Pulmonary artery endothelial cell (primary cell): ENCODE measurements at places on chromosomes 2 and 18. TPM values are rescaled to one million over a fixed set of nuclear protein-coding genes. Genes with fewer than 3 reads are reported as not detected.

GRCh38 chr2:45840481-45840880, 189.0 kb downstream of the PRKCE start:
- no peak for DNase-seq

- DNase-seq, result no peak
Observed at GRCh38 chr2:30439296-30439695, 7.8 kb upstream of the LCLAT1 start.

DNA sequence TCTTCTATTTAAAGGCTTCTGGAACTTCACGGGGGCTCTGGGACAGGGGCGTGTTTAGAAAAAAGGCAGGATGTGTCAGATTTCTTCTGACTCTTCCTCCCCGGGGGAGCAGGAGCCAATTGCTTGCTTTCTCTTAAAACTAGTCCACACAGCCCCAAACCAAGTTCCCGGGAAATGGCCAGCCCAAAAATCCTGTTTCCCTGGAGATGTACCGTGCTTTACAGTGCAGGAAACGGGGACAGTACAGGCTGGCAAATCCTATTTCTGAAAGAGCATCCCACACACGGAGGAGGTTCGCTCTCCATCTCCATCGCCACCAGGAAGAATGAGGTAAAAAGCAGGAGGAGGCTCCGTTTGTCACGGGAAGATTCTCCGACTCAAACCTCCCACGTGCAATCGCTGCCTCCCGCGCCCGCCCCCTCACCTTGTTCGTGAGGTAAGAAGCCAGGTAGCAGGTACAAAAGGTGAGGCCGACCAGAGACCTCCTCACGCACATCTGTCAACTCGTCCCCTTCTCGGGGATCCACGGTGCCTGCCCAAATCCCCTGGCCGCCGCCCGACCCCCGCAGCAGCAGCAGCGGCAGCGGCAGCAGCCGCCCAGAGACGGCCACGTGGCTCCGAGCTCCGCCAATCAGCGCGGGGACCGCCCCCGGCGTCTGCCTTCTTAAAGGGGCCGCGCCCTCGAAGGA, 15.6 kb upstream of the RIOK3 start:
- no peak for DNase-seq

GRCh38 chr18:49707599-49707998, 105.7 kb downstream of the ACAA2 start:
- no peak for DNase-seq

DNA sequence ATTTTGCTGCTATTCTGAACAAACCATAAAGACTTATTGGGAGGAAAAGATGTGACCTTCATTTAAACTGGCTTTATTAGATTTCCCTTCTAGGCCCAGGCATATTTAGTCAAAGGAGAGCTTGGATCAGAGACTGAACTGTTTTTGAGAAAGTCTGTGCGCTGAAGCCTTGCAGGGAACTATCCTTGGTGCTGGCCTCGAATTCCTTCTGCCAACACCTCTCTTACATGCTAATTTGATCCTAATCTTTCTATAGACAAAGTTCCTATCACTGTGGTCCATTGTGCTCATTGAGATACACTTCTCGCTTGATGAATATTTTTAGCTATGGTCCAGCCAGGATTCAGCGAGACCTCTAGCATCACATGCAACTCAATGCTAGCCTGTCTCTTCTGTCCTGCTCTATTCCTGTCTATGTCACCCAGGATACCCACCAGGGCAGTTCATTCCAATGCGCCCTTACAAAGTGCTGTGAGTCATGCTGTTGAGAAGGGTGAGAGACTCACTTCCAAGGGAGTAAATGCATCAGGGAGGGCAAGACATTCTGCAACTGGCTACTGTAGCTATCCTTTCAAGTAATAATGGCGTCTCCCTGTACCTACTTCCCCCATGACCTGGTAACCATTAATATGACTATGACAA, 356.7 kb upstream of the LYPD1 start:
- no peak for DNase-seq

GRCh38 chr2:86012007-86012712, 93.5 kb downstream of the POLR1A start:
- DNase-seq, result no peak

- DNase-seq, result no peak
Observed at GRCh38 chr2:199984159-199984558, 28.8 kb downstream of the MAIP1 start.

DNA sequence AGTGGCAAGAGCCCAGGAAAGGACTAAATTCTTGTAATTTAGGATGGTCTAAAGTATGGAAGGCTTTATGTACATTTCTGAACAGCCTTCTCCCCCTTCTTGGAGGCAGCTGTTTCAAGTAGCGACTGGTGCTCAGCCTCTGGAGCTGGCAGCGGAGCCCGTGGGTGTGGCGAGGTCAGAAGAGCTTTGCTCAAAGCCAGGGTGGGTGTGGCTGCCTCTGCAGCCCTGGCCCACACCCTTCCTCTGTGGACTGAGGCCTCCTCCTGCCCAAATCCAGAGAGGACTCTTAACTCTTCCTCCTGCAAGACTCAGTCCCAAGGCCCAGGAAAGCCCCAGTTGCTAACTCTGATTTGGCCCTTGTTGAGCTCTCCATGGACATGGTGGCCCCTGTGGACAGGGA, 202.1 kb upstream of the REV1 start:
- DNase-seq, result no peak

GRCh38 chr2:1265454-1265853, 147.8 kb upstream of the TPO start:
- no peak for DNase-seq

DNA sequence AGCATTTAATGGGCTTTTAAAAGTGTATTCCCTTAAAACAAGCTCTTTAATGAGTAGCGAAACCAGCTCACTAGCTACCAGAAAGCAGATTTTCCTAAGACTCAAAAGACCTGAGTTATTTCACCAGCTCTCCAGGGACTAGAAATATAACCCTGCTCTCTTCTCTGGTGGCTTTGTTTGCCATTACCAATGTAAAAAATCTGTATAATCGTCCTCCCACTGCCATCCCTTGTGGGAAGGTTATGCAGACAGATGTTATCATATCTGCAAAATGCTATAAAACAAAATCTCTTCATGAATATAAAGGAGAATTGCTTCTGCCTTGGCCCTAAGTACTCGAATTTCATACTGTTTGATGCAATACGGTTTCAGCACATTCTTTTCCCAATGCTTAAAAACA, 335.2 kb downstream of the NUP35 start:
- DNase-seq, result no peak

DNA sequence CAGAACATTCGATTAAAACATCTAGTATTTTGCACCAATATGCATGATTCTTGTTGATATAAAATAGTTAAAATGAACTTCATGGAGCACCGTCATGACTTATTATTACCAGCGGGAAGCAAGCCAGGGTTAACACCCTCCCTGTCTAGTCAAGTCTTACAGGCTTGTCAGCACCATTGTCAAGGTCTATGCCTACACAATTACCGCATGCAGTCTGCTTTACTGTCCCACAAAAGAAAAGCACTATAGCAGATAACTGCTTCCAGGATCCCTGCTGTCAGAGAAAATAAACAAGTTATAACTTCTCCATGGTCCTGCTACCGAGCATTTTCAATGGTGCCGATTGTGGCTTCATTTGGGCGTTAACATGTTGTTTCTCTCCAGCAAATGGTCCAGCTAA, 968.0 kb upstream of the FAM98A start:
- no peak for DNase-seq

DNA sequence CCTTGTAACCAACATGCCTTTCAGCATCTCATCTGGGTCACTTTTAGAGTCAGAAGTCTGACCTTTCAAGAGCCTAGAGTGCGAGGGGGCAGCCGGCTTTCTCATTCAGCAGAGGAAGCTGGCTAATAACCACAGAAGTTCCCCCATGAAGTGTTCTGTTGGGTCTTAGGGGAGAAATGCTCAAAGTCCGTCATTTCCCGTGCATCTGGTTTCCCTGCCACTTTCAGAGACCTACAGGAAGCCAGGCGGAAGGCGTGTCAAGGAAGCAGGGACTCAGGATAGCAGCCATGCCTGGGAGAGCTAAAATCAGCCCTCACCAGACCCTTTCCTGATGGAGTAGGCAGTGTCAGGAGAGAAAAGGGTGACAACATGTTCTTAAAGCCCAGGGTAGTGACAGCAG, 301.8 kb upstream of the ID2 start:
- DNase-seq, result no peak

DNA sequence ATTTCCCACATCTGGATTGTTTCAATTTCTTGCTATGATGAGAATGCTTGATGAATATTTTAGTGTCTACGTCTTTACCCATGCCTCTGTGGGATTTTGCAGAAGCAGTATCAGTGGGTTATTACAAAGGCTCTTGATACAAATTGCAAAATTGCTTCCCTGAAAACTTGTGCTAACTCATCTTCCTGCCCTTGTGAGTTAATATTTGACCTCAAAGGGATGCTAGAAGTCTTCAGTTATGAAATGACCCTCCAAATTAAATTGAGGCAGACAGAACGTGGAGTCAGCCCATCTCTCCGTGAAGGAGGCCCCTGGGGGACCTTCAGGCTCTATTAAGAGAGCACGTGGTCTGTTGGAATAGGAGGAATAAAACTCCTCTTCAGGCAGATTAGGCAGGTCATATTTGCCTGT, 239.2 kb upstream of the HS6ST1 start:
- DNase-seq, result no peak

- no peak for DNase-seq
Observed at GRCh38 chr18:74399091-74399887, 57.8 kb downstream of the DIPK1C start.

GRCh38 chr2:28296904-28297303, 95.8 kb upstream of the FOSL2 start:
- DNase-seq, result no peak

DNA sequence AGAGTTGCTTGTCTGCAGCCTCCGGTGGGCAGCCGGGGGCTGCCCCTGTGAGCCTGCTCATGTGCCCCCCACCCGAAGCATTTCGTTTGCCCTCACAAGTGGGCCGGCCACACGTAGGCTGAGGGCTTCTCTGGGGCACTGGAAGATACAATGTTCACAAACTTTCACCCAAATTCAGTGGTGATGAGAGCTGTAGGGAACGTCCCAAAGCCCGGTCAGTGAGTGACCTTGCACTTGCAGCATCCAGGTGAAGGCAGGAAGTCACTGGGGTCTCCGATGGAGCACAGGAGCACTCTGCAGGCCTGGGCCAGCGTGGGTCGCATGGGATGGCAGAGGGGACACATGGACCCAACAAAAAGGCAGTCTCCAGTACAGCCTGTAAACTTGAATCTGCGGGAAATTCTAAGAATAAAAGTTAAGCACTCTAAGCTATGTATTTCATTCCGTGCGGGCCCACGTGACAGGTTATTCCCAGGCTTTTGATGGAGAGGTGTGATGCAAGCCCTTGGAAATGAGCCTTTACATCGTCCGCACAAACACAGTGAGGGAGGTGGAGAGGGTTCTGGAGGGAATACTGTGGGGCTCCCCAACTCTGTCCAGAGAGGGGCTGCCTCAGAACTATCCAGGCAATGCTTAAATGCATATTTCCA, 42.5 kb downstream of the CNGA3 start:
- DNase-seq, result no peak

DNA sequence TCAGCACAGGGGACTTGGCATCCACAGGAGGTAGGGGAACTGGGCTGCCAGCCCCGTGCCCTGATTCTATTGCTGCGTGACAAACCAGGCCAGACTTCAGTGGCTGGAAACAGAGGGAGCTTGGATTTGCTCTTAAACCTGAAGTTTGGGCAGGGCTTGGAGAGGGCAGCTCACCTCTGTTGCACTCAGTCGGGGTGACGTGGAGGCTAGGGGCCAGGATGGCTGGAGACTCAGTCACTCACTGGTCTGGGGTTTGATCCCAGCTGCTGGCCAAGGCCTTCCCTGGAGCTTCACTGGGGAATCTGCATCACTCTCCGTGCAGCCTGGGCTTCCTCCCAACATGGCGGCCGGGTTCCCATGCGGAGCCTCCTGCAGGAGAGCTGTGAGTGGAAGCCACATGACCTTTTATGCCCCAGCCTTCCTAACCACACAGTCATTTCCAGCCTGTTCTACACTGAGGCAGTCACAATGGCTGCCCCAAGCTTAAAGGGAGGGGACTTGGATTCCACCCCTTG, 175.2 kb upstream of the HDAC4 start:
- DNase-seq, result no peak

DNA sequence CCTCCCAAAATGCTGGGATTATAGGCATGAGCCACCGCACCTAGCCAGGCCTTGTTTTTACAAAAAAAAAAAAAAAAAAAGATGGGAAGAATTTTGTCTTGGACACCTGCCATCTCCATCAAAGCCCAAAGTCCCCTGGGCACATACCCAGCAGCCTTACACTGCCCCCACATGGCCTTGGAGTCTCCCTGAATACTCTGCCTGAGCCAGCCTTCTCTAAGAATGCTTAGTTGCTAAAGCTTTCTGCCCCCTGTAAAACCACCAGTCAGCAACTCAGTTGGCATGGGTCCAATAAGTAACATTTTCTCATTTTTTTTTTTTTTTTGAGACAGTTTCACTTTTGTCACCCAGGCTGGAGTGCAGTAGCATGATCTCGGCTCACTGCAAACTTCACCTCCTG, 40.6 kb downstream of the SPC25 start:
- DNase-seq, result peak; percentile 2

DNA sequence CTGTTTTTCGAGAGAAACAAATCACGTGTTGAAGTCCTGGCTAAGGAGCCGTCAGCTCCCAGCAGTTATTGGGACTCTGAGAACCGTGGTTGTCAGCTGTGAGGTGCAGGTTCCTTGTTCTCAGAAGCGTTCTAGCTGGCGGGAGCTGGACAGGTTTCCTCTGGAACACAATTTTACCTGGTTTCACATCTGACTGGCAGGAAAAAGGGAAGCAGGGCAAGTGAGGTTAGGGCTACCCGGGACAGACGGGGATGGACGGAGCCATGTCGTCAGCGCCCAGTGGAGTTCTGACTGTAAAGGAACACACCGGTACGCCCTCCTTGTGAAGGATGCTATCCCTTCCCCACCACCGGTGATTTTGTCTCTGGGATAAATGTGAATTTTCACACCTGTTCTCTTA, 26.1 kb downstream of the ITGB1BP1 start:
- no peak for DNase-seq

The TTC21B gene
- 18.2 and 24.2 TPM in 2 replicates for total RNA-seq

The PLEK gene
- total RNA-seq, result 0.07 and 0.11 TPM in 2 replicates

The OSBPL6 gene
- 5.4 and 6.9 TPM in 2 replicates for total RNA-seq

The RAX gene
- total RNA-seq, result not detected in 2 replicates

The TSHZ1 gene
- total RNA-seq, result 3.7 and 4.3 TPM in 2 replicates

The IL36B gene
- total RNA-seq, result not detected in 2 replicates

The OTX1 gene
- 0.11 and 0.33 TPM in 2 replicates for total RNA-seq

The MC4R gene
- total RNA-seq, result not detected in 2 replicates

The CHRNG gene
- not detected in 2 replicates for total RNA-seq

The DES gene
- not detected in 2 replicates for total RNA-seq

The KLHL14 gene
- total RNA-seq, result not detected in 2 replicates

The TMEM237 gene
- 31.5 and 81.9 TPM in 2 replicates for total RNA-seq

The DSG4 gene
- not detected in 2 replicates for total RNA-seq

The PAX8 gene
- total RNA-seq, result 0.07 and 0.18 TPM in 2 replicates

The MGAT4A gene
- 65.4 and 68.8 TPM in 2 replicates for total RNA-seq

The MAP3K19 gene
- not detected in 2 replicates for total RNA-seq
